ENCODE measurements at places on chromosomes 7 and 10. TPM values are rescaled to one million over a fixed set of nuclear protein-coding genes. Genes with fewer than 3 reads are reported as not detected.

TDRD1 gene
- 1.7 TPM for total RNA-seq

CRTAC1 gene
- not detected for total RNA-seq

SORBS1 gene
- total RNA-seq: 2.4 TPM

POLR2J3 gene
- total RNA-seq: 13.5 TPM

BNIP3 gene
- total RNA-seq: 357 TPM

TSPAN33 gene
- 0.15 TPM for total RNA-seq

ZKSCAN5 gene
- total RNA-seq: 5.7 TPM

NAT16 gene
- not detected for total RNA-seq

BAIAP2L1 gene
- 4.4 TPM for total RNA-seq

SPDYE2 gene
- not detected for total RNA-seq

PARG gene
- total RNA-seq: 12.0 TPM

UCMA gene
- total RNA-seq: not detected

ZNF716 gene
- total RNA-seq: not detected
